ENCODE measurements at places on chromosomes 11 and 22. TPM values are rescaled to one million over a fixed set of nuclear protein-coding genes. Genes with fewer than 3 reads are reported as not detected.

Gene SMTNL1
- not detected for total RNA-seq

Gene APOA4
- not detected for total RNA-seq

GRCh38 chr22:40603088-40603605 lies 33.4 kb downstream of the MRTFA start:
- no peak for DNase-seq

Gene TMPRSS13
- not detected for total RNA-seq

- DNase-seq = no peak
Observed at GRCh38 chr11:60169264-60169915, 13.5 kb downstream of the MS4A6A start.

Gene ACRV1
- total RNA-seq = not detected

Gene CRYBA4
- total RNA-seq = not detected

- no peak for DNase-seq
Observed at GRCh38 chr11:46431211-46431610, 39.6 kb upstream of the CHRM4 start.

GRCh38 chr22:48259991-48260670 lies 1497.7 kb downstream of the TBC1D22A start:
- DNase-seq = no peak

- DNase-seq = no peak
Observed at GRCh38 chr11:64208086-64208795, 1.7 kb downstream of the FERMT3 start.

Gene PKP3
- not detected for total RNA-seq

Measured in omental fat pad (tissue), 4 donors.